ENCODE measurements at places on chromosomes 16 and 17.

GRCh38 chr17:44326861-44327444 lies 2.3 kb upstream of the SLC25A39 start:
- peak; percentile 95 for DNase-seq

GRCh38 chr17:9408868-9409829 lies 166.5 kb downstream of the STX8 start:
- DNase-seq = no peak

DNA sequence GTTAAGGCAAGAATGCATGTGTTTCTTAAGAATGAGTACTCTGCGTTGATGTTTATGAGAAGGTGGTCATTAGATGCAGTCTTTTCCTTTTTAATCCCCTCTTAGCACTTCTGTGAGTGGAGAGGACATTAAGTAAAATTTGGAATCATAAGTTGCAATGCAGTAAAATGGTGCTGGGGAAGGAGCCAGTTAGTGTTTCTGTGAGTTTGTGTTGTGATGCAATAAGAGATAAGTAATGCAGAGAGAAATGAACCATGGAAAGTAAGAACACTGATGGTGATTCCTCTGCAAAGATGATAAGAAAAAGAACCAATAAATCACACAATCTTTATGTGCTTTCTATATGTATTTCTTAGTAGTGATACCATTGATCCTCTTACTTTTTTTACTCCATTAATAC lies 20.0 kb downstream of the ABHD15 start:
- no peak for DNase-seq

DNA sequence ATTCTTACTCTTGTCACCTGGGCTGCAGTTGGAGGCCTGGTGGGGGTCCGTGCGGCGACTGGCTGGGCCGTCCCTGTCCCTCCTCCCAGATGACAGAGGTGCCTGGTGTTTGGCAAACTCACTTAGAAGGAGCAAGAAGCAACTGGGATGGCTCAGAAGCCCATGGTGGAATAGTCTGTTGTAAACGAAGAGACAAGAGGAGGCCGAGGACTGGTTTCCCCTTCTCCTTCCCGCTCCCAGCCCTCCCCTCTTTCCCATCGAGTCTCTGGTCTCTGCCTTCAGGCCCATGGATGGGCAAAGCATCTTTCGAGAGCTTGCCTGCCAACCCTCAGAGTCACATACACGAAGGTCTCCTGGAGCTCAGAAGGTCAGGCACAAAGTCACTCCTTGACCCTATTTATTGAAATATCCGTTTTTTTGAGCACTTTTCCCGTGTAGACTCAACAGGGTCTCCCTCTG lies 364.4 kb downstream of the SEC14L1 start:
- DNase-seq = no peak

- DNase-seq = no peak
Measured at GRCh38 chr17:45656527-45657181, 127.5 kb upstream of the CRHR1 start.

DNA sequence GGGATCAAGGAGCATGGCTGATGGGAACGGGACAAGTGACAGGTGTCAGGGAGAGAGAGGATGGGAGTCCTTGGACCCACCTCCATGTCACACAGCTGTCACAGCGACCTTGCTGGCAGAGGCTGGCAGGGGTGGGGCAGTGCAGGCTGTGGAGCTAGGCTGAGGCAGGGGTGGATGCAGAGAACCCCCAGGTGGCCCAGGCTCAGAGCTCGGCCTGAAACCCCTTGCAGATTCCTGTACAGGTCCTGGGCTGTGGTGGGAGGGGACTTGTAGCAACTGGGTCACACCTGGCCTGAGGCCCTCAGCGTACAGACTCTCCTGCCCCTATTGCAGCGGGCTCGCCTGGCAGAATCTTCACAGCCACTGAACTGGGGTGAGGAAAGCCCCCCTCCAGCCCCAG lies 174.1 kb downstream of the NTN1 start:
- no peak for DNase-seq

- DNase-seq = no peak
Measured at GRCh38 chr16:53482123-53482522, 20.9 kb downstream of the AKTIP start.

DNA sequence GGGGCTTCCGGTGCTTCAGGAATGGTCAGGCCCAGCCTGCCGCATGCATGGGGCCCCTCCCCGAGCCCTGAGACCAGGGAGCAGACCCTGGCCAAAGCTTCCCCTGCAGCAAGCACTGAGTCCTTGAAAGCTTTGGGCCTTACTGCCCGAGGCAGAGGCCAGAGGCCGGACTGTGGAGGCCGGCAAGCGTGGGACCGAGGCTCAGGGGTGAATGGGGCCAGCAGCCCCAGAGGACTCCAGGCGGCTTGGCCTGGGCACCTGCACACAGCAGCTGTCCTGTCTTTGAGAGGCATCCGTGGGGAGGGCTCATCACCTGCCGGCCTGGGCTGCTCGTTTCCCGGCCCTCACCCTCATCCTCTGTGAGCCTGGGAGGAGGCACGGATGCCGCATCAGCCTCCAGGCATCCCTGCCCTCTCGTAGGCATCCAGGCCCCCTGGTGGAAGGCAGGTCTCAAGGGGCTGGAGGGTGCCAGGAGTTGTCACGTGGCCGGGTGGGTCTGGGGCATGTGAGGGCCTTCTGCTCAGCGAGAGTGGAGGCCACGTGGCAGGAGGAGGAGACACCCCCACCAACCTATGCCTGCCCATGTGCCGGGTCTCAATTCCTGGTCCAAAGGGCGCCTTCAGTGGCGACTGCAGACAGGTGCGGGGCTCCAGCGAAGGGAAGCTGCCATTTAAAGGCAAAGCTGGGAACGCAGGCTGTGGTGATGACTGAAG lies 31.4 kb downstream of the CACNA1H start:
- DNase-seq = no peak

DNA sequence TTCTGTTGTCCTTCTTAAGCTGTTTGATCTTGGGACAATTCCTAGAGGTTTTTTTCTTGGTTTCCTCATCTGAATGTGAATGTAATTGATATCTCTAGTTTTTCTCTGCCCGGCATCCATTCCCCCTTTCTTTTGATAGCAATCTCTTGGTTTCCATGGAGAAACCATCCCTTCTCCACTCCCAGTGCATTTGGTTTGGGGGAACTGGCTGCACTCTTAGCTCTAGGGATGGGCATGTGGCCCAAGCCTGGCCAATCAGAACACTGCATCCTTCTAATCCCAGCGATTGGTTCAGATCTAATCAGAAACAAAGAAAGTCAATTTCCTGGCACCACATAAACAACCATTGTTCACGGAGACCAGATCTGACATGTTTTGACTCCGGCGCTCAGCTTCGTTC lies 45.1 kb downstream of the IRX3 start:
- DNase-seq = no peak

DNA sequence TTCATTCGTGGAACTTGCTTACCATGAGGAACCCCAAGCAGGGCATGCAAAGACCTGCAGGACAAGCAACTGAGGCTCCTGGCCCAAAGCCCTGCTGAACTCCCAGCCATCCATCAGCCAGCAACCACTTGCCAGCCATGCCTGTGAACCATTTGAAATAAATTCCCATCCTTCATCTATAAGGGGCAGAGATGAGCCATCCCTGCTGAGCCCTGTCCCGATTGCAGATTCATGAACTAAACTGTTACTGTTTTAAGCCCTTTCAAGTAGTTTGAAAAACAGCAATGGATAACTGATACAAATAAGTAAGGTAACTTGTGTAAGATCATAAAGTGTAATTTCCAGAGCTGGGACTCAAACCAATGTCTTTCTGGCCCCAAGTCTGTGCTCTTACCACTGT lies 114.4 kb upstream of the WSCD1 start:
- no peak for DNase-seq

GRCh38 chr16:77916111-77916510 lies 106.2 kb upstream of the CLEC3A start:
- no peak for DNase-seq

GRCh38 chr17:80892900-80893603 lies 98.6 kb upstream of the CHMP6 start:
- no peak for DNase-seq
